ENCODE measurements at places on chromosomes 13 and 19.
A peak's percentile ranks its signal among the peaks of the same experiment; 100 is the strongest.

- no peak for DNase-seq
Measured at GRCh38 chr13:64900039-64900438, 2330.1 kb downstream of the PCDH9 start.

- no peak for DNase-seq
Measured at GRCh38 chr19:42081584-42082203, 5.7 kb downstream of the ZNF574 start.

- DNase-seq: no peak
Measured at GRCh38 chr13:38819053-38819452, 132.2 kb downstream of the FREM2 start.

- DNase-seq: no peak
Measured at GRCh38 chr13:40664350-40665125, 1.9 kb downstream of the FOXO1 start.

DNA sequence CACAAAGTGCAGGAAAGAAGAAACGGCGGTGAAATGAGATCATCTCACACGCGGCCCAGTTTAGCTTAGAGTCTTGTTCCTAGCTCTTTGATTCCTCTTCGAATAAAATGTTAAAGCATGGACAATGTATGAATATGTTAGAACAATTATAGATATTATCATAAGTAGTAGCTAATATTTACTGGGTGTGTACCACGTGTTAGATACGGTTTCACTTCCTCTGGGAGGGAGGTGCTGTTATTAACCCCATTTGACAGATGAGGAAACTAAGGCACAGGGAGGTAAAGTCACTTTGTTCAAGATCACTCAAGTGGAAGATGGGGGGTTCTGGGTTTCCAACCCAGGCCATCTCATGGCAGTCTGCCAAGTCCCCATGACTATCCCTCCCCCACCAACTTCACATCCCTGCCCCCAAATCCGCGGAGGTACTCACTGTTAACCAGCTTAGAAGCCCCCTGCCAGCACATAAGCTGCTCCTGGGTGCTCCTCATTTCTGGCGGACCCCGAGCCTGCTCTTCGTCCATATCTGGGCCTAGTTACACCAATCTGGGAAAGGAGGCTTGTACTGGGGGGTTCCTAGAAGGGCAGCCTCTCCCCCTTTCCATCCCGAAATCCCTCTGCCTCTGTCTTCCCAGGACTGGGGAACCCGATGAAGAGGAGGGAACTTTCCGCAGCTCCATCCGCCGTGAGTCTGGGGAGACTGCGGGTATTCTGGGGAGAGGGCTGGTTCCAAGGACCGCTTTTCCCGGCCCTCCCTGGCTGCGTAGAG lies 1.0 kb upstream of the FXYD7 start:
- DNase-seq: no peak

DNA sequence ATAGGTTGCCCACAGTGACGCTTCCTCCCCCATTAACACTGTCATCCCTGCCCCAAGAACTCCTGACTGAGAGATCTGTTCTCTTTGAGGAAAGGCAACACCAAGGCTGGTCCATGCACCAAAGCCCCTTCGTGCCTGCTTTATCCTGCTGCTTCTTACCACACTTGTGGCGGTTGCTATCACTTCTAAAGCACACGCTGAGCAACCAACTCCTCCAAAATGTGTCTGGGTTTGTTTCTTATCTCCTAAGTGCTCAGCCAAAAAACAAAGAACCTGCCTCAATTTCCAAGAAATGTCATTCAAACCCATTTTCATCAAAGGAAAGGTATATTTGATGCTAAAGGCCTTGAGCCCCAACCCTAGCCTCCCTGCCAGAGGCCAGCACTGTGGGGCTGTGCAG lies 14.6 kb downstream of the ATP7B start:
- DNase-seq: no peak

DNA sequence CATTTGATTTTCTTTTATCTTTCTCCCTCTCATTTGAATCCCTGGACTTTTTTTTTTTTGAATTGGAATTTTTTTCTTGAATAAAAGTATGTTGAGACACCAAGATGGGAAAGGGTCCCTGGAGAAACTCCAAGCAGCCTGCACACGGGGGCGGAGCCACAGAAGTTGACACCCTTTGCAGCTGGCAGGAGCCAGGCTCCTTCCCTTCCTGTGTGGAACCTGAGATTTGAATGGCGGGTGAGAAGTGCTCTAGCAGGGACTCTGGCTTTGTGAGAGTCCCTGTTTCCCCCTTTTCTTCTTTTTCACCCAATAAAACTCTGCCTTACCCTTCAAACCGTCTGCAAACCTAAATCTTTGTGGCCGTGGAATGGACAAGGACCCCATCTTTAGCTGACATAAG lies 1381.0 kb upstream of the MIR17HG start:
- no peak for DNase-seq

- DNase-seq: no peak
Measured at GRCh38 chr13:110225003-110225402, 82.0 kb downstream of the COL4A1 start.

- DNase-seq: no peak
Measured at GRCh38 chr19:57192993-57193392, 1.7 kb downstream of the ZNF264 start.

DNA sequence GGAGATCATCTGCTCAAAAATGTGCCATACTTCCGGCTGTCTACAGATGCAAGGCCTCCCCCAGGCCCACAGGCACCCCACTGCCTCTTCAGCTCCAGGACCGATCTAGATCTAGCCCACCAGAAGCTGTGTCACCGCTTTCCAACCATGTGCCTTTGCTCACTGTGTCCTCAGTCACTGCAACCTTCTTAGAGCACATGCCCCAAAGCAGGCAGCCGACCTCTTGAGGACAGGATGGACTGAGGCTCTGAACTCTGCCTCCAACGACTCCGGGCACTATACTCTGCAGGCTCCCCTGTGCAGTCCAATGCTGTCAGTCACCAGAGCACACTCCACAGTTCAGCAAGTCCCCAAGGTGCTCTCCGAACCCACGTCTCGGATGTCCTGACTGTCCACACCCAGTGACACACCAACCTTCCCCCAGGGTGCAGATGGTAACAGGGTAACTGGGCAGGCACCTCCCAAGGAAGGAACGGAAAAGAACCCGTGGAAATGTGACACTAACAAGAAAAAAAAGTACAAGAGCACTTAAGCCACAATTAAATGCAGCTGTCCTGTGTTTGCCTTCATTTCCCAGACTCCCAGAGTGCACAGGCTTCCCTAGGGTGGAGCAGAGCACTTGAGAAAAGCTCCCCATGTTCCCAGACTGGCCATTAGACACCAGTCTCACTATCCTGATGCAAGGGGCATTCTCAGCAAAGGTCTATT lies 4.8 kb downstream of the STK24 start:
- DNase-seq: peak; percentile 59

DNA sequence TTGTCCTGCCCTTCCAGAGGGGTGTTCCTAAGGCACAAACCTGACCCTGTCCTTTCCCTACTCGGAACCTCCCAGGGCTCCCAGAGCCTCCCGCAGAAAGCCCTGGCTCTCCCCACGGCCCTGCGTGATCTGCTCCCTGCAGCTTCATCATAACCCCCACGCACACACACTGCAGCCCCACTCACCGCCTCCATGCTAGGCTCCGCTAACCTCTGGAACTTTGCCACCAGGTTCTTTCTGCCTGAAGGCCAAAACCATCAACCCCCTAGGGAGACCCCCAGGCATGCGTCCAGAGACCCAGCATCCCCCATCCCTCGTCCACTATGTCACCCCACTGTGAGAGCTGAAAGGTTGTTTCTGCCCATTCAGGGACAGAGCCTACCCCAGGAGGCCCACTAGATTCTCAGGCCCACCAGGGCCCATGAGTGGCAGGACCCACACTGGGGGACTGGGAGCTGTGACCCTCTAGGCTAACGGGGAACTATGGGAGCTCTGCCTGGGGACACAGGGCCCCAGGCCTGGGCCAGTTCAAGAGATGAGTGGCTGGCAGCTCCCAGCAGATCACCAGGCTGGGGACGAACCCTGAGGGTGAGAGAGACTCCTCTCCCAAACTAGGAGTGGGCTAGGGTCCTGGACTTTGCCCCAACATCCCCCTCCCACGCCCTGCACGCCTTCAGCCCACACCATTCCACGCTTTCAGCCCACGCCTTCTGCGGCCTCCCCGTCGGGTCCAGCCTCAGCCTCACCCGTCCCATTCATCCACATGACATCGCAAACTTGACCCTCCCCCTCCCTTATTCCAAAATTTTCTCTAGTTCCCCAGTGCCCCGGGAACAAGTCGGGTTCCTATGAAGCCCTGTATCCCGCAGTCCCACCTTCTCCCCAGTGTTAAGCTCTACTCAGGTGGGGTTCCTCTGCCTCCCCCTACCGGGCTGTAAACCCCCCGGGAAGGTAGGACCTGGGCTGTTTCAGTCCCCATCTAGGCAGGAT lies 33.2 kb upstream of the PNMA8B start:
- no peak for DNase-seq

DNA sequence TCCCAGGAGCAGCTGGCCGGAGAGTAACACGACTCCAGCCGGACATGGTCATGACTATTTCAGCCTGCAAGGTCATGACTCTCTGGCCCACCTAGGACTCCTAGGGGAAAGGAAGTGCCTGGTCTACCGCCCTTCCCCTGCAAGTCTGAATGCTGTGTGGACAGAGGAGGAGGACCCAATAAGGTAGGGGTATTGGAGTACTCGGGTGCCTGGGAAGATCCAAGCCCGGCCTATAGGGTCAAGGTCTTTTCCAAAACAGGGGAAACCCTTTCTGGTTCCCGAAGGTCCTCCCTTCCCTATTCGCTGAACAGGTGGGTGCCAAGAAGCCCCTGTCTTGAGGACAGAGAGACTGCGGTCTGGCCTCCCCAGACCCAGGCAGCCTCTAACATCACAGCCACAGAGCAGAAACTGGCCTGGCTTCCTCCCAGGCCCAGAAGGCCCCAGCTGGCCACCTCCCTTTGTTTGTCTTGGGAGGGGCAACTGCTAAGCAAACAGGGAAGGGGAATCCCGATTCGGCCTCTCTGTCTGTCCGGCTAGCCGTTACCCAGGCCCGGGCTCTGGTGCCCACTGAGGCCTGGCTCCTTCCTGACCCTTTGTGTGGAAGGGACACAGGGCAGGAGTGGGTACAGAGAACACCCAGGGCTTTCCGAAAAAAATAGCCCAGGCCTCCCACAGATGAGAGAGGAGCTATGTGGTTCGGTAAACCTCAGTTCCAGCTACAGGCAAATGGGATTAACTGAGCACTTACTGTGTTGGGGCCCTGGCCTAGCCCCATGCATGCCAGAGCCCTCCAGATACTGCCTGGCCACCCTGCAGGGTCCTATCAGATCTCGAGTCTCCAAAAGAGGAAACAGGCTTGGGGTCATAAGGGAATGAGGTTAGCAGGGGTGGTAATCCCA lies 5.2 kb upstream of the GRAMD1A start:
- no peak for DNase-seq
